ENCODE measurements at places on chromosomes 5 and 9.
A peak's percentile ranks its signal among the peaks of the same experiment; 100 is the strongest.

GRCh38 chr5:172002310-172002709, 4.1 kb downstream of the FBXW11 start:
- DNase-seq, result no peak

DNA sequence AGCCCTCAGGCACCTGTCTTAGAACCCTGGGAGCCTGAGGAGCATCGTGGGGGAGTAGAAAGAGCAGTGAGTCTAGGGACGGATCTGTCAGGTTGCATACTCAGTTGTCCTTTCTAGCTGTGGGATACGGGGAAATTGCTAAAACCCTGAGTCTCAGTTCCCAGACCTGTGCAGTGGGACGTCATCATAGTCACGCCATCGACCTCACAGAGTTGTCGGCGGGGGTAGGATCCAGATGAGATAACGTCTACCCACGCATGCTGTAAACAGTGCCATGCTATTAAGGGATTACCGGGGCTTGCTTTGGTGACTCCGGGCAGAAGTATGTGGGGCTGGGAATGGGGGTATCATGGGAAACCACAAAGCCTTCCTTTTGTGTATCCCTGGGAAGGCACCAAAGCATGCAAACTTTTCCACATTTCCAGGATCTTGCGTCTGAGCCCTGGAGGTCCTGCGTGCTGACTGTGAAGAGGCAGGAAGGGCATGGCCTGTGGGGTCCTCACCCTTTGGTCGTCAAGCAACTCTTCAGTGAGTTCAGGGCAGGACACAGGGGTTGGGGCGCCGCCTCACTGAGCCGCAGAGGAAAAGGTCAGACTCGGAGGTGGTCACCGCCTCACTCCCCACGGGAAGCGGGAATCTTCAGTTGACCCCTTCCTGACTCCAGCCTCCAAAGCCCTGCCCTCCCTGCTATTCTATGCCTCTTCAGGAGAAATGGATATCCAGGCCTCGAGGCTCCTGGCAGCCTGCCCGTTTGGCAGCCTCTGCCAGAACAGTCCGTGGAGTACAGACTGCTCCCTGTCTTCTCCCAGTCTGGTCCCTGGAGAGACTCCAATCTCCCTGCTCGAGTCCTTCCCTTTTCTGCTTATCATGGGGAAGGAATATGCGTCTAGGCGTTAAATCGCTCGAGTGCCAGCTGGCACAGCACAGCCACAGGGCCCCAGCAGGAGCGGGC, 186.8 kb upstream of the KLF9 start:
- DNase-seq, result no peak

DNA sequence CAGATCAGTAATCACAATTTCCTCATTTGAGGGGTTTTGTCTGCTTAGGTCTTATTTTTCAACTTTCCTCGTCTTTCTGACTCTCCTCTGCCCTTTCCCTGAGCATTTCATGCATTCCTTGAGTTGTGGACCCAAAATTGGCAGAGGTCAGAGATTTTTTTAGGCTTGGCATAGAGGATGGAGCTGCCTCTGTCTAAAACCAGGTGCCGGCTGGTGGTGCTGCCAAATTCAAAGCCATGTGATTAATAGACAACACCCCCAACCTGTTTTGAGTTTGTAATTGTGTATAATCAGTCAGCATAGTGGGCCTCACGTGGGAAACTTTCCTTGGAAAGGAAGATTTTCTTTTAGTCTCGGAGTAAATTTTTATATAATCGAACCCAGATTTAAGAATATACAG, 39.6 kb downstream of the TJP2 start:
- DNase-seq, result no peak

- no peak for DNase-seq
Measured at GRCh38 chr9:125820100-125820804, 73.1 kb downstream of the PBX3 start.

GRCh38 chr9:129891569-129891968, 56.3 kb downstream of the USP20 start:
- DNase-seq, result no peak

GRCh38 chr5:67806654-67807438, 408.7 kb upstream of the PIK3R1 start:
- DNase-seq, result no peak

DNA sequence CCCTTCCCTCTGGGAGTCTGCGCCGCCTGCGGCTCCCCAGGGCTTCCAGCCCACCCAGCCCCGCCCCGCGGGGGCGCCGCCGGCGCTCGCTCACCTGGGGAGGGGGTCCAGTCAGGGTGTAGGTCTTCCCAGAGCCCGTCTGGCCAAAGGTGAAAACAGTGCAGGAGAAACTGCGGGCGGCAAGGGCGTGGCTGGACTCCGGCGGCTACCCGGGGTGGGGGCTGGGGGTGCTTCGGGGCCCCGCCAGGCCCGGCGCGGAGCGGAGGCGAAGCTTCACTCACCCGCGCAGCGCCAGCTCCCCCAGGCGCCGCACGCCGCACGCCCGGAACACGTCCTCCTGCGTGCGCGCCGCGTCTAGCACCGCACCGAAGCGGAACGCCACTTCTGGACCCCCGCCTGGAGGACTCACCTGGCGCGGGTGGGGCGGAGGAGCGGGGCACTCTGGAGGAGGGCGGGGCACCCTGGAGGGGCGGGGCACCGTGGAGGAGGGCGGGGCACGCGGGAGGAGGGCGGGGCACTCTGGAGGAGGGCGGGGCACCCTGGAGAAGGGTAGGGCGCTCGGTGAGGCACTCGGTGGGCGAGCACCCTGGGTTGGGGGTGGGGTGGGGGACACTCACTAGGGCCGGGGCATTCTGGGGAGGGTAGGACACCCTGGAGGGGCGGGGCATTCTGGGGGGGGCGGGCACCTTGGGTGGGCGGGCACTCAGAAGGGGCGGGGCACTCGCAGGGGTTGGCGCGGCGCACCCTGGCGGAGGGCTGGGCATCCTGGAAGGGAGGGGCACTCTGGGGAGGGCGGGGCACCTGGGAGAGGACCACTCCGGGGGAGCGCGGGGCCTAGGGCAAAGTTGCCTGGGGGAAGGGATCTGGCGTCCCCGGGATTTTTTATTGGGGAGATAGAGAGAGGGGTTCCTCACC, 814 bp downstream of the KIF12 start:
- peak; percentile 60 for DNase-seq

DNA sequence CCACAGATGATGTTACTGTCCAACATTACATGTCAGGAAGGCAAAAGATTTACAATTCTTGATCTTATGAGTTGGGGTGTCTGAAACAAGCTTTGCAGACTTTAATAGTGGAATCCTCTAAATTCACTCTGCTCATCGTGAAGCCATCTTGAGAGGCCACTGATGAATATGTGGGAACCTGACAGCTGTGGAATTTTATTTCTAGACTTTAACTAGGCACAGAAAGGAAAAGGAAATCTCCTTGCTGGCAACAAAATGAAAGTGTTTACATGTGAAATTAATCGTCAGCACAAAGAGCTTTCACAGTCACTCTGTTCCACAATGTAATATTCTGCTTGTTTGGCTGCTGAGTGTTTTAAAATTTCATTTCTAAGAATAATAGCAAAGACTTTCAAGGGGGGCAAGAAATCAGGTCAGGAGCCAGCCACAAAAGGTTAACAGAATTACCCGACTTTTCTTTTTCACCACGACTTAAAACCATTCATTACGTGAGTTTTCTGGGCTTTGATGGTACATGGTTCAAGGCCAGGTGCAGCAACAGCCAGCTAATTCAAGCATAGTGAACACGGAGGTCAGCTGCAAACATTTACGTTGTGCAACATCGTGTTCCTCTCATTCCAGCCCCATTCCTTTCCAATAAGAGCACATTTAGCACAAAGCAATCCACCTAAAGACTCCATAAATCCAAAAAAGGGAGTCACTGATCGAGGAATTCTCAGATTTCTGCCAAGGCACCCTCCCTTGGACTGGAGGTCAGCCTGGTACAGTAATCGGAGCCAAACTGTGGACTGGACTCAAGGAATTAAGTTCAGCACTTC, 14.6 kb downstream of the NREP start:
- DNase-seq, result no peak

DNA sequence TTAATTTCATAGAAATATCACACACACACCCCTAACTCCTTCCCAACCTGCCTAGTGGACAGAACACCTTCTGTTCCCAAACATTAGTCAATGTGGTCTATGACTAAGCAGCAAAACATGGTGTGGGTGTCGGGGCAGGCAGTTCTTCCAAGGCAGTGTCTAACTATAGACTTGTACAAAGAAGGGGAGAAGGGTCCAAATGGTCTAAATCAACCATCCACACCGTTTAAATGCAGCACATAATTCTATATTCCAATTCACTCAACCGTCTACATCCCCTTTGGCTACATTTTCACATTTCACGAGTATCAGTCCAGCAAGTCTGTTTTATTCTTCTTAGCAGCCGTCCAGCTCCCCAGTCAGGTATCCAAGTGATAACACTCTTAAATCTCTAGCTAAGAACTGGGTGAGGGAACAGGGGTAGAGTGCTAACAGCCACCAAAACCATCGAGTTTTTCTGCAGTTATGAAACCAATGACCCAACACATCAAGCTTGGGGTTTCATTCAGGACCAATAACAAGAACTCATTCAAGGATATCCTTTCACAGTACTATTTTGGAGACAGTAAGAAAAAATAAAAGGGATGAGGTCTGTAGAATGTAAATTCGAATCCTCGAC, 3.3 kb downstream of the ZNF608 start:
- no peak for DNase-seq

DNA sequence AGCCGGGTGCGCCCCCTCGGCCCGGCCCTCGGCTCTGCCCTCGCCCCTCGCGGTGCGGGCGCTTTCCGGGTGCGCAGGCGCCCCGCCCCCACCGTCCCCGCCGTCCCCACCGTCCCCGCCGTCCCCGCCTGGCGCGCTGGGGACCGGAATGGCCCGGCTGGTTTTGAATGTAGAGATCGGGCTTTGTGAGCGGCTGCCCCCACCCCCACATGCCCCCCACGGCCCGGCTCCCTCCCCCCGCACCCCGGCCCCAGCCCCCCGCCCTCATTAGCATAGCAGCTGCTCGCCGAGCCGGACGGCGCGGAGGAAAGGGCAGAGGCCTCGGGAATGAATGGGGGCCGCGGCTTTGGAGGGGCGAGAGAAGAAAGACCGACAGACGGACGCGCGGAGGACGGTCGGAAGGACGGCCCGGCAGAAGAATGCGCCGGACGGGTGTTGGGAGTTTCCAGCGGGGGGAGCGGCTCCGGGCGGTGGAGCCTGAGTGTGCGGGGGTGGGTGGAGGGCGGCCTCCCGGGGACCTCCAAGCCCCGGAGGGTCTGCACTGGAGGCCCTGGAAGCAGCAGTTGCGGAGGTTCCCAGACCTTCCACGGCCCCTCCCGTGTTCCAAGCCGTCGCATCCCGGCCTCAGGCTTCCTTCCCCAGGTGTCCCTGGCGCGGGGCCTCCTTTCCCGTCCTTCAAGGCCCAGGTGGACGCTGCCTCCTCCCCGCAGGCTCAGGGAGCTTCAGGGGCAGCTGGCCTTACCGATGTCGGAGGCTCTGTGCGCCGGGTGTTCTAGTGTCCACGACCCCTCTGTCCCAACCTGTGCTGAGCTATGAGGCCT, 6.0 kb downstream of the NRARP start:
- no peak for DNase-seq

GRCh38 chr5:17367256-17367840, 130.7 kb upstream of the TAF11L2 start:
- DNase-seq, result no peak

DNA sequence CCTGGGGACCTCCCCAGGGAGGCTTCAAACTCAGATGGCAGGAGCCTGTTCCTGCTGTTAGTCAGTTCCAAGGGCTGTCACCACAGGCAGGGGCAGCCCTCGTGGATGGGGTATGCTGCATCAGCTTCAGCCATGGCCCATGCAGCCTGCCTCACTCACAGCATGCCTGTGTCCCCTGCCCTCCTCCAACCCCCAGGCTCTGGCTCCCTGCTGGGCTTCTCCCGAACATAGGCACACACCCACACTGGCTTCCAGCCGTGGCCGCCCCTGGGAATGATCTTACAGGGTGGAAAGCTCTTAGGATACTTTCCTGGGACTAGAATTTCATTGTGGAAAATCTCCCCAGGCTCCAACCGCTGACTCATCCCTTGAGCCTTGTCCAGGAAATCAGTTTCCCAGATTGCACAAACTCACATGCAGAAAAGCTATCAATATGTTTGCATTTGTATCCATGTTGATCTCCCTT, 163.8 kb downstream of the SEC61B start:
- no peak for DNase-seq

DNA sequence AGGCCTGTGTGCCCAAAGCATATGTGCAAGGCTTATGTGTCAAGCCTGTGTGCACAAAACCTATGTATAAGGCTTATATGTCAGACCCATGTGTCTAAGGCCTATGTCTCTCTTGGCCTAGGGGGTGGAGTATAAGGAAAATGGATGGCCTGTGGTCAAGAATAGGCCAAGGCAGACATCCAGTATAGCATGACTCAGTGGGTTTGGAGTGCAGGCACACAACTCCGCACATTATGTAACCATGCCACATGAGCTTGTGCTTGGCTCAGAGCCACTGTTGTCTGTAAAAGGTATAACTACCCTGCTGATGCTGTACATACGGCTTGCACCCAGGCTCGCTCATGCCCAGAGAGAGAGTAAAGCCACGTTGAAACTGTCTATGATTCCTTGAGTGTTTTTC, 626.4 kb upstream of the NUDT12 start:
- DNase-seq, result no peak

DNA sequence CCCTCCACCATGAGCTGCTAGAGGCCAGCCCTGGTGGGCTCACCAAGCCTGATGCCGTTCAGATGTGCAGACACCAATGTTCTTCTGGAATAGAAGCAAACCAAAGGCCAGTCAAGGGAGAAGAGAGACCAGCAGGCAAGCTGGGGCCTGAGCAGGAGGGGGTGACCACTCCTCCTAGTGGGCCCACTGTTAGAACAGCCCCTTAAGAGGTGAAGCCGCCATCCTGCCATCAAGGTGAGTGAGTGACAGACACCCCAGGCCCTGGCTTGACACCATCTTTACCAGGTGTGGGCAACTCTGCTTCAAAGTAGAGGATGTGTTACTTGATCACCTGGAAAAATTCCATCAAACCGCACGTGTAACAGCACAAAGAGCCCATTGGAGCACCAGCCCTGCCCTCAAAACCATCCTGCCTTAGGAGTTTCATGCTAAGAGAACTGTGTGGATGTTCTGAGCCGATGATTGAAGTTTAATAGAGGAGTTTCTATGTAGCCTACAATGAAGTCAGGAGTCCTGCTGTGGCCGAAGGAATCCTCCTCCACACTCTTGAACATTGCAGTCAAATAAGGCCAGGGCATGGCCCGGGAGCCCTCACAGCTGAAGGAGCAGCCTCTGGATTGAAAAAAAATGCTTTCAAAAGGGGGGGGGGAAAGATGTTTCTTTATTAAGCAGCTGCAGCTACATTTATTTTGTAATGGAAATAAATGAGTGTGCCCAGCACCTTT, 20.8 kb downstream of the AMBP start:
- no peak for DNase-seq

- no peak for DNase-seq
Measured at GRCh38 chr5:66629446-66629845, 33.3 kb downstream of the MAST4 start.

GRCh38 chr9:28668158-28668557, 1094.9 kb upstream of the C9orf72 start:
- DNase-seq, result no peak
